ENCODE measurements at places on chromosomes 5 and 9. TPM values are rescaled to one million over a fixed set of nuclear protein-coding genes. Genes with fewer than 3 reads are reported as not detected.

Gene GABRA1
- 0.41 TPM for total RNA-seq

Gene FAM153A
- not detected for total RNA-seq

Gene CMBL
- total RNA-seq, result 39.7 TPM

Gene IL9
- not detected for total RNA-seq

Gene QRFP
- total RNA-seq, result not detected

- no peak for DNase-seq
- peaks cover 3% of the 10 kb centered on the region for H3K4me1 ChIP-seq
- no peak overlapping the region for H3K27ac ChIP-seq
- H3K27me3 ChIP-seq, result no peaks in the 10 kb centered on the region
- no peak overlapping the region for H3K4me3 ChIP-seq
Observed at GRCh38 chr5:91373600-91373999, 9.5 kb downstream of the ARRDC3 start.

DNA sequence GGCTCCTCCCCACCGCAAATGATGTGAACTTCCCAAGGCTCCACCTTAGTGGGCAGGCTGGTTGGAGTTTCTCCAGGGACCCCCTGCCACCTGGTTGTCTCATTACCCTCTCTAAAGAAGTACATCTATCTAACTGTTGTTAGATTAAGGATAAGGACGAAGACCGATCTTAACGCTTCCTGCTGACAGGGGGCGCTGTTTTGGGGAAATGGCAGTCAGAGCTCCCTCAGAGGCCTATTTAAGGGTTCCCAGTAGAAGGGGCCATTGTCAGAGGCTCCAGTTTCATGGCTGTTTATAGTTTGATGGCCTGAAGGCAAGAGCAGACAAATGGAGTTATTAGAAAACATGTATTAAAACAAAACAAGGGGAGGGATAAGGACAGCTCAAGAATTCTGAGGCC lies 100.1 kb downstream of the SPEF2 start:
- H3K4me1 ChIP-seq, result no peaks in the 10 kb centered on the region
- DNase-seq, result no peak
- no peak overlapping the region for H3K27ac ChIP-seq
- H3K4me3 ChIP-seq, result no peak overlapping the region
- no peaks in the 10 kb centered on the region for H3K27me3 ChIP-seq

- H3K27me3 ChIP-seq, result peaks cover 4% of the 10 kb centered on the region
- DNase-seq, result peak; percentile 13
- no peaks in the 10 kb centered on the region for H3K36me3 ChIP-seq
- H3K4me3 ChIP-seq, result no peak overlapping the region
Observed at GRCh38 chr9:14768405-14769229, 46.1 kb upstream of the CER1 start.

DNA sequence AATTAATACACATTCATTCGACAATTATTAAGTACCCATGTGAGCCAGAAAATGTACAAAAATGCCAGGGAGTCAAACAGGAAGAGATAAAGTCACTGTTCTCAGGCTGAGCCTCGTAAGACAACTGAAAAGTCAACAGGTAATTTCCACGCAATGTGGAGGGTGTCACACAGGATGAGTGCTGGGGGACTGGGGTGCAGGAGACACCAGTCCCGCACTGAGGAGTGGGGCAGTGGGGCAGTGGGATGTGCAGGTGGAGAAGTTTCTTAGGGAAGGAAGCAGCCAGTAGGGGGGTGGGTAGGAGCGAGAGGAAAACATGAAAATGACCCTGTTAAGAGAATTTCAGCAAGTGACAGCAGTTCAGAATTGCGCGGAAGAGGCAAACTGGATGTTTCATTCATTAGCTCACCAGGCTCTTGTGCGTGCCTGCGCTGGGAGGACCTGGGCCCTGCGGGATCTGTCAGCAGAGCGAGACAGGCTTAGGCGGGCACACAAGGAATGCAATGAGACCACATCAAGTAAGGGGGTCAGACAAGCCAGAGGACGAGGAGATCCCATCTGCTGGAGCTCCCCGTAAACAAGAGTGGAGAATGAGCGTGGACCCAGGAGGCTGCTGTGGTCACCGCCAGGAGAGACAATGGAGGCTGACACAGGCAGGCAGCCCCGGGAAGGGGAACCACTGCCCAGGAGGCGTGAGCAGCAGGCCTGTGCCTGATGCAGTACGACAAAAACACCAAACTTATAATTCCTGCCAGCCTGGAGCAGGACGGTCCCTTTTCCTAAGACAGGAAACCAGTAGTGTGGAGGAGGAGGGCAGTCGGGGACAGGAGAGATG lies 21.0 kb downstream of the CAMSAP1 start:
- H3K36me3 ChIP-seq, result no peaks in the 10 kb centered on the region
- peak overlapping the region; percentile 49 for H3K27ac ChIP-seq
- DNase-seq, result peak; percentile 77
- H3K4me1 ChIP-seq, result peaks cover 43% of the 10 kb centered on the region
- H3K4me3 ChIP-seq, result no peak overlapping the region
- no peaks in the 10 kb centered on the region for H3K27me3 ChIP-seq

- DNase-seq, result no peak
- no peak overlapping the region for H3K4me3 ChIP-seq
- H3K36me3 ChIP-seq, result no peaks in the 10 kb centered on the region
- H3K27me3 ChIP-seq, result peaks cover 2% of the 10 kb centered on the region
Observed at GRCh38 chr9:86788456-86788855, 158.8 kb downstream of the GAS1 start.

GRCh38 chr5:147037515-147038205 lies 159.1 kb upstream of the PPP2R2B start:
- no peaks in the 10 kb centered on the region for H3K27me3 ChIP-seq
- no peaks in the 10 kb centered on the region for H3K36me3 ChIP-seq
- no peak overlapping the region for H3K27ac ChIP-seq
- H3K4me3 ChIP-seq, result no peak overlapping the region
- no peaks in the 10 kb centered on the region for H3K4me1 ChIP-seq

GRCh38 chr5:147635882-147636728 lies 126.2 kb upstream of the DPYSL3 start:
- H3K4me1 ChIP-seq, result no peaks in the 10 kb centered on the region
- no peak overlapping the region for H3K27ac ChIP-seq
- no peak for DNase-seq
- no peaks in the 10 kb centered on the region for H3K27me3 ChIP-seq
- no peaks in the 10 kb centered on the region for H3K36me3 ChIP-seq
- no peak overlapping the region for H3K4me3 ChIP-seq

Measured in astrocyte (in vitro differentiated cells and primary cell).